ENCODE measurements at places on chromosomes 4 and X.

DNA sequence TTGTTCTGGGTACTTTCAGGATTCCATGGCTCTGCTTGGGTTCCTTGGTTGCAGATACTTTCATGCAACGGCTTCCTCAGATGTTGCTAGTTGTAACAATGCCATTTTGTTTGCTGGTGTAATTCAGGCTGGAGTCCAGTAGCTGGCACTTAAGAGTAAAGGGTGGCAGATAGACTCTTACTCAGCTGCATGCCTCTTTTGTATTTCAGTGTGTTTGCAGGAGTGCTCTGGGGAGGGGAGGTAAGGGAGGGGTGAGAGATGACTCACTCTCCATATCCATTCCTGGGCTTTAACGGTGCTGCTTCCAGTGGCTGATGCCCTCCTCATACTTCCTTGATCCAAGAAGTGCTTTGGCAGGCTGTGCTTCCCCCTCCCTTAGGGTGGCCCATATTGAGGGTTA, 155.2 kb downstream of the ZNF330 start:
- no peak for DNase-seq

- peak; percentile 2 for DNase-seq
Observed at GRCh38 chr4:140756319-140757231, at the start of gene TBC1D9. Gene TBC1D9 (minus strand): TSS chr4:140756385. CDS start chr4:140756045, 340 bp downstream.

DNA sequence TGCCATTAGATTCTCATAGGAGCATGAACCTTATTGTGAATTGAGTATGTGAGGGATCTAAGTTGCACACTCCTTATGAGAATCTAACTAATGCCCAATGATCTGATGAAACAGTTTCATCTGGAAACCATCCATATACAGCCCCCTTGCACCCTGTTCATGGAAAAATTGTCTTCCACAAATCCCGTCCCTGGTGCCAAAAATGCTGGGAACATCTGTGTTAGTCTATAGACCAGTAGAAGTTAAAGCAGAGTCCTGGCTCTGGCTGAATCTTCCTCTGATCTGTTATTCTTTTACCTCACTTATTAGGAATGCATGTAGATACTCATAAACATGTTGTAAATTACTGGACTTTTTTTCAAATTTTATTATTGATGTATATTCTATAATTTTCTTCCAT, 29.2 kb downstream of the SULT1B1 start:
- DNase-seq: no peak

DNA sequence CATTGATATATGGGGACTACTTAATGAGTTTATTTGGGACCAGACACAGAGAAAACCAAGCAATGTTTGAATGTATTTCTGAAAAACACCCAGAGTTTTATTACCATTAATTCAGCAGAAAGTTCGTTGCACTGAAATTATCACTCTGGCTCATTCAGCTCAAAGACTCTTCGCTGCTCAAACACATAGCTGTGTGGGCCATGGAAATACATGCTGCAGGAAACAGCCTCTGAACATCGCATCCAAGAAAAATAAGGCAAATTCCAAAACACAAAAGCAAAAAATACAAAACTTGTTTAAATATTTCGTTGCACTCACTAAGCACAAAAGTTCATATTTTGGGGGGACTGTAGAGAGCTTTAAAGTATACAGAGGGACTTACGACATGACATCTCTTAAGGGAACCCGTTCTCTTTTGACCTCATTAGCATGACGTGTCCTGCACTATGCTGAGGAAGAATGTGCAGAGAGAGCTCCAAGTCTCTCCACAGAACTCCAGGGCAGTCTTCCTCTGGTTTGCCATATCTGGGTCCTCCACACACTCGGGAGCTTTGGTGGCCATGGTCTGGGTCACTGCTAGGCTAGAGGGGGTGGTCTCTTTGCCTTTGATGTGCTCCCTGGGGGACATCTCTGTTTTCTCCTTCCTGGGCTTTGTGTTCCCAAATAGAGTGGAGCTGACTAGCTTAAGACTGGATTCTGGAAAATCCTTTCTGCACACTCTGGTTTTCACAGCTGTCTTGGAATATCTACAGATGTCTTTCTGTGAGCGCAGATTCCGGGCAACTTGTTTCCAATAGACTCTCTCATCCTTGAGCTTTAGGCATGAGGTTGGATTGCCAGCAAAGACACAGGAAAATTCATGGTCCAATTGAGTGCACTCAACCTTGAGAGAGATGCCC, 2.8 kb downstream of the FGFBP1 start:
- no peak for DNase-seq

DNA sequence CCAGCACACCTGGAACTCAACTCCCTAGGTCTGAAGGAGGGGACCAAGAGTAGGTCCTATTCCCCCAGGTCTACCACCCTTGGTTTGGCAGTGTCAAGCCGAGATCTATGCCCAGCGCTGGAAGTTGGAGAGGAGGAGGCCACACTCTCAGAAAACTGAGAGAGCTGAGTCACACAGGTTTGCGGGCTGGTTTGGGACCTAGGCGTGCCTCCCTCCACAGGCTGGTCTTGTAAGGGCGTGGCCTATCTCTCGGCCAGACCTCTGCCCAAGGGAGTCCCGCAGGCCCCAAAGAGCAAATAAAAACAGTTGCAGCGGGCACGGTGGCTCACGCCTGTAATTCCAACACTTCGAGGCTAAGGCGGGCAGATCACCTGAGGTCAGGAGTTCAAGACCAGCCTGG, 52.9 kb upstream of the INTU start:
- DNase-seq: no peak

- DNase-seq: no peak
Observed at GRCh38 chrX:48741834-48742233, 19.7 kb upstream of the GLOD5 start.

- DNase-seq: no peak
Observed at GRCh38 chr4:169996379-169997240, 29.6 kb downstream of the MFAP3L start.

DNA sequence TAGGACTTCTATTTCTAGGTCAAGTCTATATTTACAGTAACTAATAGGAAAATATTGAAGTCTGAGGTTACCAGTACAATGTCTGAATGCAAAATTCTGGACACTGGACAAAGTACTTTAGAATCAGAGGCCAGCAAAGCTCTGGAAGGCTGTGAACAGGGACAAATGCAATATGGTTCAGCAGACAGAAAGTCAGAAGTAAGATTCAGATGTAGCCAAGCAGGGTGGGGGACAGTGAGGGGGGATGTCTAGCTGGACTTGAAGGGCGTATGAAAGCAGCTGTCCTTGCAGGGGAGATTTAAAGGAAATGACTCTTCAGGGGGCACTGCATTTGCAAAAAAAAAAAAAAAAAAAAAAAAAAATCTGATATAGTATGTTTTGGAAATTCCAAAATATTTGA, 2.9 kb downstream of the SORBS2 start:
- no peak for DNase-seq

DNA sequence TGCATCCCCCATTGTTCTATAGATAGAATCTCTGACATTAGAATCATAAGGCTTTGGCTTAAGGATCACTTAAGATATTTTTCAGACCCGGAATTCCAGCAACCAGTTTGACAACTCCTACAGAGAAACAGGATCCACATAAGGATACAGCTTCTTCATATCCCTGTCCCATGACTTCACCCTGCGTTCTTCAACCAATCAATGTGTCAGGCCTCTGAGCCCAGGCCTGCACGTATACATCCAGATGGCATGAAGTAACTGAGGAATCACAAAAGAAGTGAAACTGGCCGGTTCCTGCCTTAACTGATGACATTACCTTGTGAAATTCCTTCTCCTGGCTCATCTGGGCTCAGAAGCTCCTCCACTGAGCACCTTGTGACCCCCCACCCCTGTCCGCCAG, 85.1 kb downstream of the MFAP3L start:
- DNase-seq: no peak

- DNase-seq: no peak
Observed at GRCh38 chr4:141331534-141332358, 111.1 kb downstream of the ZNF330 start.

GRCh38 chr4:41661442-41662076, 87.0 kb downstream of the PHOX2B start:
- DNase-seq: no peak

GRCh38 chr4:81562093-81562492, 90.4 kb upstream of the RASGEF1B start:
- DNase-seq: no peak

- DNase-seq: no peak
Observed at GRCh38 chr4:16165931-16166330, 60.3 kb downstream of the TAPT1 start.

DNA sequence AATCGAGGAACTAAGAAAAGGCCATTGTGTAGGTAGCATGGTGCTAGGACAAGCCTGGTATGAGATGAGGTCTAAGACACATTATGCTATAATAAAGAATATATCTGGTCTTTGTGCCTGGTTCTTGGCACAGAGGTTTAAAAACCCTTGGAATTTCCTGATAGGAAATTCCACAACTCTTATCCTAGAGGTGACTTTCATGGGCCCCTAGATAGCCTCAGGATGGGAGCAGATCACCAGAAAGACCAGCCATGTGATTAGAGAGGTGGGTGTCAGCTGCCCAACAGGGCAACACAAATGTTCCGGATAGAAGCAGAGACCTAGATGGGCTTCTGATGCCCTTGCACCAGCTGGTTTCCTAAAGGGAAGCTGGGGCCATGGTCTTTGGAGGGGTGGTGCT, 107.2 kb downstream of the SCD5 start:
- DNase-seq: no peak

- no peak for DNase-seq
Observed at GRCh38 chr4:90254357-90254756, 127.2 kb downstream of the CCSER1 start.

DNA sequence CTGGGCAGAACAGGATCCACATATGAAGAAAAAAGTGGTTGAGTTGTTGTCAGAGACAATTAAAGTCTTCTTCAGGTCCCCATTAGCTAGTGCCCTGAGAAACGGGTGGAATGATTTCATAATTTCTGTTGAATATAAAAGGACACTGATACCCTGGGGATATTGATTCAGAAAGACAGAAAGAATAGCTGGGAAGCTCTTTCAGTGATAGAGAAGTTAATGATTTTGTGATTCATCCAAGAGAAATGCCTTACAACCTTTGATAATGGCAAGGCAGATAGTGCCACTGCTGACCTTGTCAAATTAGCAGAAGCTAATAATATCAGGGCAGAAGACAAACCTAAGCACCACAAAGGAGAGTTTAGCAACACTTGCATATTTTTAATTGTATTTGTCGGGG, 37.9 kb downstream of the UNC5C start:
- DNase-seq: no peak

DNA sequence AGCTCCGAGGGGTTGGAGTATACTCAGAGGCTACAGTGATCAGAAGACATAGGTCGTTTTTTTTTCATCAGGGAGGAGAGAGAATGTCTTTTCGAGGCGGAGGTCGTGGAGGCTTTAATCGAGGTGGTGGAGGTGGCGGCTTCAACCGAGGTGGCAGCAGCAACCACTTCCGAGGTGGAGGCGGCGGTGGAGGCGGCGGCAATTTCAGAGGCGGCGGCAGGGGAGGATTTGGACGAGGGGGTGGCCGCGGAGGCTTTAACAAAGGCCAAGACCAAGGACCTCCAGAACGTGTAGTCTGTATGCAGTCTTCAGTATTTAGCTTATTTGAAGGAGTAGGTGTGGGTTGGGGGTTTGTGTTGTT, 500 bp downstream of the GAR1 start:
- peak; percentile 20 for DNase-seq

DNA sequence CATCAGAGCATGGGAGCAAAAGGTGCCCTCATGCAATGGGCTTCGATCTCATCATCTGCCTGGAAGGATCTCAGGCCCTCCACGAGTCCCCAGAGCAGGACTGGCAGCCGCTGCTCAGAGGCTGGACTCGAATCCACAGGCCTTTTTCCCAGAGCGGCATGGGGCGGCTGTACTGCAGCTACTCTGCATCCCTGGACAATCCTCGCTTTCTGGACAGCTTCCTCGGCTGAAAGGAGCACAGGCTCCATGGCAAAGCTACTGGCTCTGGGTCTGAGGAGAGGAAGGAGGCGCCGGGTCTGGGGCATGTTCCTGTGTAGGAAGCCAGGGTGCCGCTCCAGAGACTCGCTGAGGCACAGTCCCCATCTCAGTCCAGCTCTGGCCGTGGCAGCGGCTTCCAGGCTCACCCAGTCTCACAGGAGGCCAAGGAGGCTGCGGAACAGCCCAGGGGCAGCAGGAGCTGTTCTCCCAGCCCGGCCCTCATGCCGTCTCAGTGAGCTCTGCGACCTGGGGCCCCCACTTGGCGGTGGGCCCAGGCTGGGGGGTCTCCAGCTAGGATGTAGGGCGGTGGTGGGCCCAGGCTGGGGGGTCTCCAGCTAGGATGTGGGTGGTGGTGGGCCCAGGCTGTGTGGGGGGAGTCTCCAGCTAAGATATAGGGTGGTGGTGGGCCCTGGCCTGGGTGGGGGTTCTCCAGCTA, 2.7 kb upstream of the SPON2 start:
- DNase-seq: no peak

DNA sequence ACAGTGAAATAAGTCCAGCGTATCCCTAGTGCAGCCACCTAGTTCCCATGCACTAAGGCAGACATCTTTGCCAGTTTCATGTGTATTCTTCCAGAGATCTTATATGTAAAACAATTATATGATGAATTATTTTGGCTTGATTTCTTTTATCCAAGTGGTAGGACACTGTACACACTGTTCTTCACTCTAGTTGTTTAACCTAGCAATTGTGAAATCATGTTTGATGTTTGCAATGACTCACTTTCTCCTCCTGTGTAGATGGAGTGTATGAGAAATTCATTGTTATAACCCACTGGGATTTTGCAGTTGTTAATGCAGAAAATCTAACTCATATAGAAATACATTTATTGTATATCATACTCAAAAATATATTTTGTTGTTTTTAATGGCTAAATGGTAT, 17.5 kb upstream of the TBC1D1 start:
- DNase-seq: no peak

DNA sequence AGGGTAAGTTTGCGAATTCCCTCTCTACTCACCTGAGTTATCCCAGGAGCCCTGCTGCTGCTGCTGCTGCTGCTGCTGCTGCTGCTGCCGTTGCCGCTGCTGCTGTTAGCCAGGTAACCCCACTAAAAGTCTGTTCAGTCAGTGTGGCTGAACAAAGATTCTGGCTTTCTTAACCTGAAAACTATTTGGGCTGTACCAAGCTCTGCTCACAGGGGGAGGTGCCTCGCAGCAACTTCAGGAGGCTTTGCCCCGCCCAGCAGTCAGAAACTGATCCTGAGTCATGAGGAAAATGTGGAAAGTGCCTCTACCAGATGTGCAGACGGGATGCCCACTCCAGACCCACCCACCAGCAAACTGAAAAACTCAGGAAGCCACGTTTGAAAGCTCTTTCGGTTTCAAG, at the start of gene CAPN6:
CAPN6 (minus strand) TSS at position 145 of the 400 bp plus-strand sequence. CDS start 6,547 bp downstream, outside the sequence.
- no peak for DNase-seq

DNA sequence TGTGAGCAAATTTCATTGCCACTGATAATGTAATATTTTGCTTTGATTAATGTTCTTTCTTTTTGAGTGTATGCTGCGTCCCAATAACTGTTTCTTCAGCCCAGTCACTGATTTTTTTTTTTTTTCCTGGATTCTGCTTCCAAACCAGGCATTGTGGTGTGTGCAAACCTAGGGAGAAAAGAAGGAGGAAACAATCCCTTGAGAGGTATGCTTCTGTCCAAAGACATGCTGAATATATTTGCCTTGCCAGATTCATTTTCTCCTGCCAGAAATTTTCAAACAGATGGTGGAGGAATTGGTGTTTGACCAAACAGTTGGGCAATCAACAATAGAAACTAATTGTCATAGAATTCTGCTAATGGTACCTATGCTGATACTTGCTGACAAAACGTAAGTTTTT, 753.6 kb downstream of the RPA4 start:
- no peak for DNase-seq

GRCh38 chrX:95760356-95760755, 924.3 kb upstream of the DIAPH2 start:
- DNase-seq: no peak

GRCh38 chr4:25879991-25880651, 17.3 kb upstream of the SEL1L3 start:
- no peak for DNase-seq

GRCh38 chrX:148504506-148504905, 4.1 kb downstream of the AFF2 start:
- DNase-seq: no peak
